Stromal cell of bone marrow (primary cell): ENCODE measurements at places on chromosomes 4 and X.

DNA sequence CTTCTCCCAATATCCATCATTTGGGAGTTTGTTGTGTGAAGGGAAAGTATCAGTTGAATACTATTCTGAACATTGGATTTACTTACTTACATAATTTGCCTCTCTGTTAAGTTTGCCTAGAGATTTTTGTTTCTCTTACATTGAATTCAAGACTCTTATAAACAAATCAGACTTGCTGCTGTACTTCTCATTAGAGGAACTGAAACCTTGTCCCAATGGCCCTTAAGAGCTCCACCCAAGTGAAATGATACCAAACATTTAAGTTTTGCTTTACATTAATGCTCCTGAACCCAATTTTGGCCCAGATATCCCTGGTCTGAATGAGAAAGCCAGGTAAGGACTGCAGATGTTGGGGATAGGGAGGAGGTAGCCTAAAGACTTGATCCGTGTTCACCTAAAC is 32.0 kb downstream of the HAND2 start:
- DNase-seq: no peak

DNA sequence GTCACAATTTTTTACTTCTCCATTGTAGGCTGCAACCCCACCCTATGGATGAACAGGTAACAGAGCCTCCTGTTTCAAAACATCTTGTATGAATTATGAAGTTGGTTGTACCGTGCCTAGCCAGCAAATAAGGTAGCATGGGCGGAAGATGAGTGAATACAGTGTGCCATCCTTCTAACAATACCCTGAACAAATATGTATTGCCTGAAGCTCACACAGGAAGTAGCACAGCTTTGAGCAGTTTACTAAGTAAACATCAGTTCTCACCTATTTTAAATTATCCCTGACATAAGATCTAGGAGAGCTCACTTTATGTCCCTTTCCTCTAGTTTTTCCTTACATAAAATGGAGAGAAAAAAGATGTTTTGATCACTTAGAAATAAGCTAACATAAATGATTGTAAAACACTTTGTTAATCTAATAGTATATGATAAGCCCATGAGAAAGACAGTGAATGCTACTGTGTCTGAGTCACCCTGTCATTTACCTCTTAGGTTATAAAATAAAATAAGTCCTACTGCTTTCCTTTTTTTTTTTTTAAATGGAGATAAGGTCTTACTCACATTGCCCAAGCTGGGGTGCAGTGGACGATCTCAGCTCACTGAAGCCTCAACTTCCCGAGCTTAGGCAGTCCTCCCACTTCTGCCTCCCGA is 36.6 kb downstream of the GRSF1 start:
- DNase-seq: no peak

GRCh38 chr4:188435381-188435780 is 296.1 kb downstream of the TRIML1 start:
- peak; percentile 21 for DNase-seq

DNA sequence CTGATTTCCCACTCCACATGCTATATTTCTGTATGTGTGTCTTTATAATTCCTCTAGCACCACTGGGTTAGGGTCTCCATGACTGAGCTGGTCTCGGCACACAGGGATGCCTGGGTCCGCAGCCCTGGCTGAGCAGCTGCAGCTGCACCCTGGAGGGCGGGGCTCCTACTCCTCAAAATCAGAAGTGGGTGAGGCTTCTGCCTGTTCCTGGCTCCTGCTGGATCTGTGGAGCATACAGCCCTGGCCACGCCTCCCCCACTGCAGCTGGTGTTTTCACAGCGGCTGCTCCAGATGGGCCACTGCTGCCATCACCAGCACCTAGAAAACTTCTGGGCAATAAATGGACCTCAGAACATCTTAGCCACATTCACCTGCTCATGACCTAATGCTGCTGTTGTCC is 30.9 kb downstream of the SPCS3 start:
- DNase-seq: no peak

GRCh38 chrX:143669395-143669794 is 33.5 kb upstream of the SLITRK4 start:
- DNase-seq: no peak

- no peak for DNase-seq
Measured at GRCh38 chrX:123665197-123665596, 67.7 kb downstream of the THOC2 start.

DNA sequence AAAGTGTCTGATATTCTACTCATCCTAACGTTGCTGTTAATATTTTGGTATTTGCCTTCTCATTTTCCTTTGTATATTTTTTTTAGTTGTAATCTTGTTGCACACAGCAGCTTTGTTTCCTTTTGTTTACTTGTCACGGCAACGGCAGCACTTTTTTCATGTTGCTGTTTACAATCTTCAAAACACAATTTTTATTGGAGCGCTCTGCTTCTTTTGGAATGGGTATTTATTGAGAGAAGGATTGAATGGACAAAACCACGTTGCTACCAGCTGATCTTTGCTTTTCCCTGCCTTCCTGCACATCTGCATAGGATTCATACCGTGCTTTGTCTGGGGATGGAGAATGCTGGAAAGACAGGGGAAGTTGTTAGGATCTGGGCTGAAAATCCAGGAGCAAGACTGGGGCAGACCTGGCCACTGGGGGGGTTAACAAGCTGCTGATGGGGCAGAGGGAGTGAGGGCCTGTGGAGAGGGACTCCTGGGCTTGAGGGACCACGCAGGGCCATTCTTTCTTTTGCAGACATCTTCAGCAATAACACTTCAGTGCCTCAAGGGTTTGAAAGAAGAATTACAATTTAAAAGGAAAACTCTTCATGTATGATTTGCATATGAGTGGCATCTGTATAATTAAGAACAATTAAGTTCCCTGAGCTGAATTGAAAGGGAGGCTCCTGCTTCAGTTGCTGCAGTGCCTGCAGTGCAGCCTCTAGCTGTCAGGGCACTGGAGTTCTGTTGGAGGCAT is 69.8 kb downstream of the TMEM131L start:
- DNase-seq: no peak

GRCh38 chr4:162406637-162407365 is 243.0 kb upstream of the FSTL5 start:
- DNase-seq: no peak

GRCh38 chr4:115159141-115159540 is 45.7 kb upstream of the NDST4 start:
- no peak for DNase-seq

DNA sequence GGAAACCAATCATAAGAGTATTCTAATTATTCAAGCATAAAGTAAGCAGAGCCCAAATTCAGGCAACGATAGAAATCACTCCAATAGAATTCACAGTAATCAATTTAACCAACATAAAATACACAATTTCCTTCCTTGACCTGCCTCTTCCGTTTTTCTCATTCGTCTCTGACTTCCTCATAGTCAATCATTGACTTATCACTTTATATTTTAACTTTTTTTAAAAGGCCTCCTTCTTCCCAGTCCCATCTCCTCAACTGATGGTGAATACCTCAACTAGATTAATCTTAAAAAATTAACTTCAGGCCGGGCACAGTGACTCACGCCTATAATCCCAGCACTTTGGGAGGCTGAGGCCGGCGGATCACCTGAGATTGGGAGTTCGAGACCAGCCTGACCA is 13.3 kb downstream of the CNOT6L start:
- DNase-seq: no peak

GRCh38 chrX:136488706-136489105 is 959 bp downstream of the BRS3 start:
- DNase-seq: no peak

DNA sequence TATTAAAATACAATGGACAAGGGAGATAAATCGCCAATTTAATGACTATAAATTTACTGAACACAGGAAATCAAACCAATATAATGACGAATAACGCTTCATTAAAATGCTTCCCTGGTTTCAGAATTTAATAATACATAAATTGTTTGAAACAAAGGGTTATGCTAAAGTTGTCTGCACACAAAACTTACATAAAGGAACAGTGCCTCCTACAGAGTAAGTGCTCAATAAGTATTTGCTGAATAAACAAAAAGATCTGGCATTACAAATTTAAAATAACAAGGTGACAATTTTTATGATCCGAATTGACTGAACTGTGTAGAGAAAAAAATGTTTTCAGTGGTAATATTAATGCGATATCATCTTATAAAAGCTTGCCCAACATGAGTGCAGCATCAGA is 69.6 kb downstream of the NOCT start:
- DNase-seq: no peak

- no peak for DNase-seq
Measured at GRCh38 chrX:154737136-154737535, 13.7 kb downstream of the GAB3 start.

DNA sequence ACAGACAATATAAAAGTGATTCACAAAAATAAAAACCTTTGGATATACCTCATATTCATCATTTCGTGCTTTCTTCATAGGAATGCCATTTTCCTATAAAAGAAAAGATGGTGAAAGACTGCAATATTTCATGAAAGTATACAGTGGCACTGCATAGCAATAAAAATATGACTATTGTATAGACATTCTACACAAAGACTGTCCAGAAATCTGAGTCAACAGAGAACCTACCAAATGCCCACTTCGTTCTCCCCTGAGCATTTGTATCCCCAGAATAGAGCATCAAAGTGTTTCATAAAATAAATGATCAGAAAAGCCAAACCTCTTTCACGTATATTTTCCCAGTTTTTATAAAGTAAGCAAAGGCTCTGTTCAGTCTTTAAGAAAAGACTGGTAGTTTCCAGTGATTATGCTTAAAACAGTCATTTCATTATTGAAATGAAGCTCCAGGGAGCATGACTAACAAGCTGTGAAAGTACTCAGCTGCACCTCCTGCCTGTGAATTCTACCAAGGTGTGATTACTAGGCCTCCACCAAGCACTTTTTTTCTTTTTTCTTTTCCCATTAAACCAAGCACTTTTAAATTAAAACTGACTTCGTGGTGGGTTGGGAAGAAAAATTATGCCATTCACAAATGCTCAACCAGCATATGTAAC is 20.2 kb downstream of the PPA2 start:
- no peak for DNase-seq
